Activated CD4-positive, alpha-beta T cell treated with anti-CD3 and anti-CD28 coated beads, Interleukin-2, amount 50 U/mL, for 24 hours (primary cell): ENCODE measurements at places on chromosomes 11 and 22.

DNA sequence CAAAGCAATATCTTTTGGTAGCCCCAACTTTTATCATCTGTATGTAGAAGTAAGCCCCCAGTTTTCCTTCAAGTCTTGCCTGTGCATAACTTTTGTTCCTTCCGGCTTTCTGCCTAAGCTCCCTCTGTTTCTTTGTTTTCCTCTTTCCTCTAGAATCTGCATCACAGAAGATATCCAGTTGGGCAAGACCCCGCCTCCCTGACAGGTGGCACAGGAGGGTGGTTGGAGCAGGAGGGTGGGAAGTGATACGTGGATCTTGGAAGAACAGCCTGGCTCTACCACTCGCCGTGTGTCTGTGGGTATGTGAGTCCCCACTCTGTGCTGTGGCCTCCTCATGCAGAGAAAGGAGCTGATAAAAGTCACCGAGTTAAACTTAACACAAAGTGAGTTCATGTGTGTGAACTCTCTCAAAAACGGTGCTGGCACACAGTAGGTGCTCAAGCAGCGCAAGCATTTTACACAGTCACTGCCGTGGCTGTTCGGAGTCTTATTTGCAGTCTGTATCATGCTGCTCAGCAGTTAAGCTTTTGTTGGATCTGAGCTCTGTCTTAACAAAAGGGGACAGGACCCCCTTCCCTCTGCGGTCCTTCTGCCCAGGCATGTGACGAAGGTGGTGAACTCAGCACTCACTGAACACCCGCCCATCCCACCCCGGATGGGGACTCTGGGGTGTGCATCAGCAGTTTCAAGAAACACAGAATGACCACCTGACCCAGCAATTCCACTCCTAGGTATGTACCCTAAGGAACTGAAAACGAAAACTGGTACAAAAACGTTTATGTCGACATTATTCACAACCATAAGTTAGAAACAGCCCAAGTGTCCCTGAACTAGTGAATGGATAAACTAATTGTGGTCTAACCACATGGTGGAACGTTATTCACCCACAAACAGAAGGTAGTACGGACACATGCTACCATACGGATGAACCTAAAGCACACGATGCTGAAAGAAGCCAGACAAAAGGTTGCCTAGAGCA, 249.1 kb downstream of the CTTN start:
- no peak for DNase-seq

GRCh38 chr22:26848244-26848920, 191.0 kb downstream of the MIAT start:
- DNase-seq, result no peak

GRCh38 chr11:117928446-117929141, 608 bp downstream of the TMPRSS13 start:
- no peak for DNase-seq

GRCh38 chr11:3042496-3043314, 14.5 kb downstream of the CARS1 start:
- DNase-seq, result no peak

- DNase-seq, result no peak
Measured at GRCh38 chr11:111001986-111002611, 243.4 kb upstream of the POU2AF2 start.
